GM23338 (cell line): ENCODE measurements at places on chromosomes 1 and 21.
A peak's percentile ranks its signal among the peaks of the same experiment; 100 is the strongest.

DNA sequence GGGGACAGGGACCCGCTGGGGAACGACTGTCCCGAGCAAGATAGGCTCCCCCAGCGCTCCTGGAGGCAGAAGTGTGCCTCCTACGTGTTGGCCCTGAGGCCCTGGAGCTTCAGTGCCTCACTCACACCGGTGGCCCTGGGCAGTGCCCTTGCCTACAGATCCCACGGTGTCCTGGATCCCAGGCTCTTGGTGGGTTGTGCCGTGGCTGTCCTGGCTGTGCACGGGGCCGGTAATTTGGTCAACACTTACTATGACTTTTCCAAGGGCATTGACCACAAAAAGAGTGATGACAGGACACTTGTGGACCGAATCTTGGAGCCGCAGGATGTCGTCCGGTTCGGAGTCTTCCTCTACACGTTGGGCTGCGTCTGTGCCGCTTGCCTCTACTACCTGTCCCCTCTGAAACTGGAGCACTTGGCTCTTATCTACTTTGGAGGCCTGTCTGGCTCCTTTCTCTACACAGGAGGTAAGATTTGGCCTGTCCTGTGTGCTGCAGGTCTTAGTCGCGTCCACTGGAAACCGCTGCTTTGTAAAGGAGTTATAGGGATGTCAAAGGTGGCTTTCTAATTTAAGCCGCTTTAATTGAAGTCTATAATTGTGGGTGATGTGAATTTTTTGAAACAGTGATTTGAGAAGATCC is 717 bp downstream of the UBIAD1 start:
- no peak for DNase-seq

- DNase-seq = no peak
These were observed 316.5 kb downstream of the DISC1 start for GRCh38 chr1:231943084-231943483.

GRCh38 chr1:85174503-85174902 is 26.3 kb downstream of the SYDE2 start:
- no peak for DNase-seq

DNA sequence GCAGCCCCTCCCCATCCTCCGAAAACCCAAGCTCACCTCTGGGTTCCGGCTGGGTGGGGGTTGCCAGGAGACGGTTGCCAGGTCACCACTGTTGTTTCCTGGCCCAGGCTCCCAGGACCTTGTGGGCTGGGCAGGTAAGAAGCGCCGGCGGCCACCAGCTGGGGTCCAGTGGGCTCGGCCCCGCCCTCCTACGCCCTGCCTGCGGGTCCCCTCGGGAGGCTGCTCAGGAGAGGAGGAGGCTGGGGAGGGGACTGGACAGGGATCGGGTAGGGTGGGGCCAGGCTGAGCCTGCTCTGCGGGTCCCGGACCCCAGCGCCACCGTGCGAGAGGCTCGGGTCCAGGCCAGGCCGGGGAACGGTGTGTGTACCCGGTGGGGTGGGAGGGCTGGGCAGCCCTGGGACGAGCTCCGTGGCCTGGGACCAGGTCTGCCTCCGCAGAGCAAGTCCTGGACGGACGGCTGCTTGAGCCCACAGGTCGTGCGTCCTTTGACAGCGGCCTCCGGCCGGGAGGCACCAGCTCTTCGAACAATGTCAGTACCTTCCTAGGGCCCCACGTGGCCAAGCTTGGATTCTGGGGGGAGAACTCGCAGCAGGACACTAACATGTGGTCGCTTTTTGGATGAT is at the start of gene TTLL10:
Gene TTLL10 (plus strand): TSS at position 88 of the 623 bp plus-strand sequence. CDS start 5,336 bp downstream, outside the sequence.
- DNase-seq = peak; percentile 83

DNA sequence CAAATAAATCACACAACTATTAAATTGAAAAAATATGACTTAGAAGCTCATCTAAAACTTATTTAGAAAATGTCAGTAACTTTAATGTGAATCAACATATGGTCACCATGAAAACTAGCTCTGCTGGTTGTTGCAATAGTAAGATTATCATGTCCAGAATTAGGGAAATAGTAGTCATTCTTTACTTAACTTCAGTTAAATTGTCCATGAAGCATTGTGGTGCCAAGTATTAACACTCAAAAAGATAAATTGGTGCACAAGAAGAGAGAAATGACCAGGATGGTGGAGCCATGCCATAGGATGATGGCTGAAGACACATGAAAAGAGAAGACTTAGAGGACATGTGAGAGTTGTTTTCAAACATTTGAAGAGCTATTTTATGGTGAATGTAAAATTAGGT is 130.2 kb upstream of the PTGFR start:
- no peak for DNase-seq

DNA sequence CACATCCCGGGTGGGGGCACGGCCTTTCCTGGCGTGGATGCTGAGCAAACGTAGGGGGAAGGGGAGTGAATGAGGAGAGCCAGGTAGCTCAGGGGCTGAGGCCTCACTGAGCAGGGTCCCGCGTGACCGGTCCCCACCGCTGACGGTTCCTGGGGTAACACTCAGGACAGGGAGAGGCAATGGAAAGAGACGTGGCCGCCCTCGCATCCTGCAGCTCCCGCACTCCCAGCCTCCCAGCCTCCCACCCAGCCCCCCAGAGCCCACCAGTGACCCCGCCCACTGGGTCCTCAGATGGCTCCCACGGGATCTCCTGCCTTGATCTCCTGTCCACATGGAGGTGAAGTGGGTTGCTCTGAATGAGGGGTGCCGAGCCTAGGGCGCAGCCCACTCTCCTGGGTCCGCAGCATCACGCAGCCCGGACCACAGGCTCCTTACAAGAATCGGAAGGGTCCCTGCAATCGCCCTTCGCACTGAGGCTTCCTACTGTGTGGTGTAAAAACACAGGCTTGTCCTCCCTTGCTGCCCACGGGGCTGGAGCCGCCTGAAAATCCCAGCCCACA is 2.4 kb downstream of the TSPEAR start:
- DNase-seq = no peak
